Karpas-422 (cell line): ENCODE measurements at places on chromosomes 3 and 15.

- peak; percentile 72 for DNase-seq
Observed at GRCh38 chr3:184814214-184814613, 2.2 kb downstream of the VPS8 start.

DNA sequence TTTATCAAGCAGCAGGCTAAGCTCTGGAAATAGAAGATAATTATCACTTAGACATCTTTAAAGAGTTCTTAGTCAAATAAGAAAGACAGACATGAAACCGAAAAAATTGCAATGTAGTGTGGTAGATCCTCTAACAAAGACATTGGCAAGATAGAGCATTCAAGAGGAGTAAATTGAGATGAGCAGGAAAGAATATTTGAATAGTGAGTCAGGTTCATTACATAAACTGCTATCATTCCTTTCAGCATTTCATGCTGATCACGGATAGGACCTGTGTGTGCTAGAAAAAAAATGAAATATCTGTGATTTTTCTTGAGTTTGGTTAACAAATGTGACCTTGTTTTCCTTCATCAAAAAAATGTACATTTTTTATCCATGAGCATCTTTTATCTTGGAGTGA lies 460.9 kb downstream of the OTOL1 start:
- DNase-seq = no peak

GRCh38 chr15:57183041-57183440 lies 193.3 kb upstream of the CGNL1 start:
- DNase-seq = no peak

- no peak for DNase-seq
Observed at GRCh38 chr3:197427021-197427420, 128.6 kb upstream of the DLG1 start.

DNA sequence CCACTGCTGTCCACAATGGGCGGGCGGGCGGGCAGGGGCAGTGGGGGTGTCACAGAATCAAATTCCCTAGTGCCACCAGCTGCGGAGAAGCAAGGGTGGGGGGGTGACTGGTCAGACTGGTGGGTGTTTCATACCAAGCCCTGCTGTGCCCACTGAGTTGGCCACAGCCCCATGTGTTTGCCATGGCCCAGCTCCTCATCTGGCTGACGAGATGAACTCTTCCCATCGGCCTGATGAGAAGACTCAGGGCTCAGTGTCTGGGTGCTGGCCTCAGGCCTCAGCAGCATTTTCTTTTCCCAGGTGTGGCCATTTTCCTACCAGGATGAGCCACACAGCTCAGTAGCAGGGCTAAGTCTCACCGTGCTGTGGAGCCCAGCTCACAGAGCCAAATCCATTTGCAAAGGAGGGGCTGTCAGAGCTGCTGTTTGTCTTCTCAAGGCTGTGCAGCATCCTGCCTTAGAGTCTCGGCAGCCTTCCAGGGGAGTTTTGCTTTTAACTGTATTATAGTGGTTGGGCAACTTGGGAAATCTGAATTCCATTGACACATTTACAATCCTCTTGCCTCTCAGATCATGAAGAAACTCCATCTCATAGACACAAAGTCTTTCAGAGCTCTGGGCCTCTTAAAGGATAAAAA lies 176.8 kb downstream of the ABHD5 start:
- no peak for DNase-seq

GRCh38 chr15:74445816-74446763 lies 12.3 kb upstream of the SEMA7A start:
- no peak for DNase-seq

DNA sequence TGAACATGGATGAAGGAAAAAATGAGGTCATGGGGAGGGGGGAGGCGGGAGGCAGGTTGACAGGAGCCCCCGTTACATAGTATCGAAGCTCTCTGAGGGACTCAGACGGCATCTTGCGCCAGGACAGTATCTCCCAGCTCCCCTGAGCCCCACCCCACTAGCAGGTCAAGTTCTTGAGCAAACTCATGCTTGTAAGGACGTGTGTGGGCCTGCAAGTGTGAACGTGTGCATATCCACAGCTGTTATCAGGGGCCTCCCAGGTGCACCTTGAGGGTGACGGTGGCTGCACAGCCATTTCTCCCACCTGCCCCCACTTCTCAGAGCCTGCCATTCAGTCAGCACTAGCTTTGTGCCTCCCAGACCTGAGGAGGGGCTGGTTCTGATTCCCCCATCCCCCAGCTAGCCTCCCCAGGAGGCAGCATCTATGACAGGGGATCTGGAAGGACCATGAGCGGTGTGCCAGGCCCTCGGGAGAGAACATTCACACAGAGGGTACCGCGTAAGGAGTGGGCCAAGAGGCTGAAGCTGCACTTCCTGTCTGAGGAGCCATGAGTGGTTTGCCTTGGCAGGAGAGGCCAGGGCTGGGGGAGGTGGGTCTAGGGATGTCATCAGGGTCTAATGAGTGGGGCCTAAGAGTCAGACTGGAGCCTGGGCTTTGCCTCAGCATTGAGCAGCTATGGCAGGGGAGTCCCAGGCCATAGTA lies 2.9 kb downstream of the SEMA3F start:
- DNase-seq = no peak

- DNase-seq = peak; percentile 7
Observed at GRCh38 chr15:38202361-38202760, 50.3 kb upstream of the SPRED1 start.

- no peak for DNase-seq
Observed at GRCh38 chr3:23819599-23820360, 14.0 kb downstream of the UBE2E1 start.

- no peak for DNase-seq
Observed at GRCh38 chr15:78617516-78617915, 3.3 kb downstream of the CHRNA3 start.

DNA sequence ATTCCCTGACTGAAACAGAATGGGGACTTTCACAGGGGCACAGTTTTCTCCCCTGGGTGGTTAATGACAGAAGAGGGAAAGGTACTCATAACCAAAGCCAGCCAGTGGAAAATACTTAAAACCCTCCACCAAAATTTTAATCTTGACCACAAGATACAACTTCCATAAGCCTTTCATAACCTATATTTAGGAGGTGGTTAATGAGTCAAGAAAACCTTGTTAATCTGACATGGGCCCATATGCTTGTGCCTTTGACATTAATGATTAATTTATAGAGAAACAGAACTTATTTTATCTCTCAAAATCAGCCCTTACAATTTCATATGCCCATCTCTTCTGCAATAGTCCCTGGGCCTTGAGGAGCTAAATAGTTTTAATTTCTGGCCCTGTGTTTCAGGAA lies 31.2 kb downstream of the IQCF6 start:
- DNase-seq = no peak

- DNase-seq = no peak
Observed at GRCh38 chr15:63458026-63458425, 46.4 kb upstream of the USP3 start.

DNA sequence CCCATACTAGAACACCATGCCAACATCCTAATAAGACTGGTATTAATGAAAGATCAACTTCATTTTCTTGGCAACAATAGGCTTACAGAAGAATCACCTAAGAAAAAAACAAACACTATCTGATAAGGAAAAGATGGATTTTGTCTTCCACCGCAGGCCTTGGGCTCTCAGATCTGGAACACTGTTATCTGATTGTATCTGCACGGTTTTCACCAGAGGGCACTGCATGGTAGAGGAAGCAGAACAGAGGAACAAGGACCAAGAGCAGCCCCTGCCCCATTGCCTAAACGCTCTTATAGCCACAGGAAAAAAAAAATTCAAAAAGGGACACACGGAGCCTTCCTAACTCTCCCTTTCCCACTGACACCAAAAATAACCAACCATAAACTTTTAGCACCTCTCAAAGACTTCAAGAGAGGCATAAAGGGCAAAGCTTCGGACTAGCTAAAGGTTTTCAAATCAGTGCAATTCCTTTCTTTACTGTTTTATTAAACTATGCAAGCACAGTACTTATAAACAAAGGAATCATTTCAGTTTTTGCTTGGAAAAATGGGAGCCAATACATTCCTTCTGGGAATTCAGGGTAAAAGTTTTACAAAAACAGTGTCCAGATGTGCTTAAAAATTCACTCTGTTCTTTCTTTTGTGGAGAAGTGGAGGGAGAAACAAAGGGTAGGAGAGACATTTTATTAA lies 23.3 kb downstream of the IL17RD start:
- DNase-seq = no peak

DNA sequence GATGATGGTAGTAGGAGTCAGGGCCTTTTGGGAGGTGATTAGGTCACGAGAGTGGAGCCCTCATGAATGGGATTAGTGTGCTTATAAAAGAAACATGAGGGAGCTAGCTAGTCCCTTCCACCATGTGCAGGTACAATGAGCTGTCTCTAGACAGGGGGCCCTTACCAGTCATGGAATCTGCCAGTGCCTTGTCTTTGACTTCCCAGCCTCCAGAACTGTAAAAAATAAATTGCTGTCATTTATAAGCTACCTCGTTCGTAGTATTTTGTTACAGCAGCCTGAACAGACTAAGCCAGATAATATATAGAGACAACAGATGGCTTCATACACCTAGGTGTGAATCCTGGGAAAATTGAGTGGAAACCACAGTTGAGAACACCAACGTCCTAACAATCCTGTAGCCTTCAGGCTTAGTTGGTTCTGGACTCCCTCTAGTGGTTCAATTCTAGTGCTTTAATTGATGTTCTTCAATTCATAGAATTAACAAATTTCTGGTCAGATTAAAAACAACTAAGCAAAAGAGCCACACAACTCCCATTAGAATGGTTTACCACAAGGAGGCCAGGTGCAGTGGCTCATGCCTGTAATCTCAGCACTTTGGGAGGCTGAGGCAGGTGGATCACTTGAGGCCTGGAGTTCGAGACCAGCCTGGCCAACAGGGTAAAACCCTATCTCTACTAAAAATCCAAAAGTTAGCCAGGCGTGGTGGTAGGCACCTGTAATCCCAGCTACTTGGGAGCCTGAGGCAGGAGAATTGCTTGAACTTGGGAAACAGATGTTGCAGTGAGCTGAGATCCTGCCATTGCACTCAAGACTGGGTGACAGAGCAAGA lies 21.3 kb upstream of the GATM start:
- peak; percentile 78 for DNase-seq

GRCh38 chr3:183634707-183635106 lies 716 bp upstream of the KLHL24 start:
- no peak for DNase-seq

GRCh38 chr3:60729056-60729455 lies 522.2 kb downstream of the FHIT start:
- DNase-seq = no peak

GRCh38 chr3:21054064-21054463 lies 696.9 kb downstream of the ZNF385D start:
- DNase-seq = no peak

DNA sequence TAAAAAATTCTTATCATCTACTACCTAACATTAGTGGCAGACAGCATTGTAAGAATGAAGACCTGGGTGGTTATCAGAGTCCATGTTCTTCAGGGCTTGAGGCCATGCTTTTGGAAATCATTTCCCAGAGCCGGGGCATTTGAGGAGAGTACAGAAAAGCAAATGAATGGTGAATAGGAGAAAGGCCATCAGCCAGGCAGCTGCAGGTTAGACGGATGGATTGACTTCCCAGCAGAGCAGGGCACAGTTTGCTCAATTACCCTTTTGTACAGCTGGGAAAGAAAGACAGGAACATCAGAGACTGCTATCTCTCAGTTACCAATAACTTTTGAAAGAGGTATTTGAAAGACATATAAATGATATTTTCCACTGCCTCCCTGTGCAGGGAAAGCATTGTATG lies 135.6 kb downstream of the ALCAM start:
- DNase-seq = no peak

- DNase-seq = no peak
Observed at GRCh38 chr15:69807721-69808120, 290.0 kb downstream of the TLE3 start.

GRCh38 chr15:100687582-100688141 lies 85.3 kb downstream of the ASB7 start:
- no peak for DNase-seq

- no peak for DNase-seq
Observed at GRCh38 chr3:37862903-37863815, 1.5 kb downstream of the CTDSPL start.

- DNase-seq = no peak
Observed at GRCh38 chr15:36447373-36447772, 132.1 kb upstream of the CDIN1 start.

DNA sequence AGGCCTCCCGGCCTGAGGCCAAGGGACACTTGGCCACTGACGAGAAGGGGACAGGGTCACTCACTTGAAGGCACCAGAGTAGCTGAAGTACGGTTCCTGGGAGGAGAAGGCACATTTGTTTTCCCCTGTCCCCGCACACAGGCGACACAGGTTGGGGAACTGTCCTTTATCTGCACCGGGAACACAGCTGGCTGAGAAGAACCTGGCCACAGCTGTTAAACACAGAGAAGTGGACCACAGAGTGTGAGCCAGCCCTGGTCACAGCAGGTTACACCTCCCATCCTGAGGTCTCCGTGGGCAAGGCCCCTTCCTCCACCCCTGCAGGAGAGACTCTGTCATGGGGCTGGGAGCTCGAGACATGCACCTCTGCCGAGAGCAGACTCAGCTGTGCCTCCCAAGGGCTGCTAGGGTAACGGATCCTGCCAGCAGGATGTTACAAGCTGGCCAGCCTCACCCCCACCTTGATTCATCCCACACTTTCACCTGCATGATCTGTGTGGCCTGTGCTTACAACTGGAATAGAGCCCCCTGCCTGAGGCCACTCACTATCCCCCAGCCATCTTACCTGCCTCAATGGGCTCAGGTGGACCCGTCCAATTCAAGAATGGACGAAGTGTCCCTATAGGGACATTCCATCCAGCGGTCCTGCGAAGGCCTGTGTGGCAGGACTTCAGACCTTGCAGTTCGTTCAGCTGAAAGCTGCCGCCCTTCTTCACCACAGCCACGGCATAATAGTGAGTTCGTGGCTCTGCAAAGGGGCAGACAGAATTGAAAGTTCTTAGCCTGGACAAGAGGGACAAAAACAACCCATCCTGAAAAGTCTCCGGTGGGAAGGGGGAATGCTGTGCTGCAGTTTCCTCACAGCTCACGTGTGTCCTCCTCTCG lies 9.2 kb downstream of the LTF start:
- no peak for DNase-seq

DNA sequence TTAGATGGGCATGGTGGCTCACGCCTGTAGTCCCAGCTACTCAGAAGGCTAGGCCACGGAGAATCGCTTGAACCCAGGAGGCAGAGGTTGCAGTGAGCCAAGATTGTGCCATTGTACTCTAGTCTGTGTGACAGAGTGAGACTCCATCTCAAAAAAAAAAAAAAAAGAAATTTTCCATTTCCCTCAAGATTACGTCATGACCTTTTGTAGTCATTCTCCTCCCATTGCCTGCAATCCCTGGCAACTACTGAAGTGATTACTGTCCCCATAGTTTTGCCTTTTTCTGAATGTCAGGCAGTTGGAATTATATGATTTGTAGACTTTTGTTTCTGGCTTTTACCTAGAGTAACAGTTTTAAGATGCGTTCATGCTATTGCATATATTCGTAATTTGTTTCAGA lies 28.0 kb downstream of the WDR76 start:
- no peak for DNase-seq
